ENCODE measurements at places on chromosomes 5 and 9.

- DNase-seq, result peak; percentile 9
These were observed 182.0 kb upstream of the IER5L start for GRCh38 chr9:129359916-129360536.

GRCh38 chr5:40333459-40334241 lies 346.1 kb upstream of the PTGER4 start:
- no peak for DNase-seq

GRCh38 chr5:139648205-139649081 lies at the start of gene CXXC5:
Gene CXXC5, plus strand, starts transcription at chr5:139648349. Its CDS starts 32,175 bp downstream, at chr5:139680524.
- DNase-seq, result peak; percentile 37

DNA sequence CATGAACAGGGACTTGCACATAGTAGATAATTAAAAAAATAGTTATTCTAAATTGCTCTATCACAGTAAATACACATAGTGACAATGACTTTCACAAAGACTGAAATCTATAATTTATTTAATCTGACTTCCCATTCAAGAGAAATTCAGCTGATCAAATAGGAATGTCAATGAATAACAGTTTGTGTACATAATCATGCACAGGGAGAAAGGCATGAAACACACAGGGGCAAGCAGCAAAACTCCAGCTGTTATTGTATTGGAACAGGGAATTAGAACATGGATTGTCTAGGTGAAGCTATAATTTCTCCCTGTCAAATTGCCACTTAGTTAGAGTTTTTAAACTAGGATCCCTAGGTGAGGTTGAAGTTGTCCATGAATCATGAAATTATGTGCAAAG lies 99.9 kb downstream of the HCN1 start:
- DNase-seq, result no peak

DNA sequence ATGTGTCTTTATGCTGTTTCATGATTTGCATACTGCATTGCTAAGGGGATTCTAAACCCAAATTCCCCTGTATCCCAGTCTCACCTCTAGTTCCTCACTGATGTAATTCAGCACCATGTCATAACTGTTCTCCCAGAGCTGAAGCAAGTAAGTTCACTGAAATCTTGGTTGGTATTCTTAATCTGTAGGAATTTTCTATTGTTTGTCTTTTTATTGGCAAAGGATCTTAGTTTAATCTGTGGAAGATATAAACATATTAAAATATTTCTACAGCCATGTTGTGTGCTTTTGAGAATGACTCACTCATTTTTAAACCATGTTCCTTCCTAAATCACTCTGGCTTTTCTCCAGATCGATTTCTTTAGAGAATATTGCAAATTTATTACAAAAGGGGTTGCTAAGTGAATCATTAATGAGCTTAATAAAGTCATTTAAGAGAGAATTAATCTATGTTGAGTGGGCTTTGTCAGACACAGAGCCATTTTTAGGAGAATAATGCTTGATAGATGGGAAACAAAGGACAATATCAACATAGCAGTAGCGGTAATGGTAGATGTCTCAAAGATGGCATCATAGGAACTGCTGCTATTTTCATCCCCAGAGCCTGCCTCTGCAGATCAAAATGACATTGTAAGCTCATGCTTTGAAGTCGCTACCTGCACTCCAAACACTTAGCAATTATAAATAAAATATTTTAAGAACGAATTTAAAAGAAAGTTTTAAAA lies 110.0 kb downstream of the ENC1 start:
- no peak for DNase-seq

Measured in DMS79 treated with DMSO at 0.1 percent for 48 hours (cell line).